Activated naive CD8-positive, alpha-beta T cell treated with anti-CD3 and anti-CD28 coated beads, Interleukin-2, amount 50 U/mL, for 24 hours (primary cell): ENCODE measurements at places on chromosomes 2 and 18.

DNA sequence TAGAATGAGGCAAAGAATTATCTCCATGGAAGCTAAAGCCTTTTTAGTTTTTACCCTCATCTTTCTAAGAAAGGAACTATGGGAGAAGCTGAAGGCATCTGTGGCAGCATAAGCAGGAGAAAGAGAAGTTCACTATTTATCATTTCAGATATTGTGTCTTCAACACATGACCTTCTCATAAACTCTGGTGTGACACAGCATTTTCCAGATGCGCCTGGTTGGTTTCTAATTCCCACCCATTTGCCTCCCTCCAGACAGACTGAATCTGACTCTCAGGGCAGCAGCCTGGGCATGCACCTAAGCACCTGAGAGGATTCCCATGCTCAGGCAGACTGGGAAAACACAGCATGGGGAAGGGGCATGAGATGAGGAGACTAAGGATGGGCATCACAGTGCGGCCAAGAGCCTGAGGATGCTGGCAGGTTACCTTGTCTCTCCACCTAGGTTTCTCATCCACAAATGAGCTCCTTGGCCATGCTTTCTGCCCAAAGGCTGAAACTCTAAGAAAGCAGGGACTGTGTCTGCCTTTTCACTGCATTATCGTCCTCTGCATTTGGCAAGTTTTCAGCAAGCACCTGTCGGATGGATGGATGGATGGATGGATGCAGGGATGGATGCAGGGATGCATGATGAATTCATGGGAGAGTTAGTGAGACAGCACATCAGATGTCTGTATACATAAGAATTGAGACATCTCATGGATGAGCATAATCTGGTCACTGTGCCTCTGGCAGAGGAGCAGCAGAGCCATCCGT lies 28.8 kb upstream of the SULT1C4 start:
- H3K27me3 ChIP-seq = peaks cover 11% of the 10 kb centered on the region
- H3K4me3 ChIP-seq = no peak overlapping the region
- H3K36me3 ChIP-seq = no peaks in the 10 kb centered on the region
- no peak overlapping the region for H3K27ac ChIP-seq

- no peak overlapping the region for H3K27ac ChIP-seq
- peaks cover 2% of the 10 kb centered on the region for H3K4me1 ChIP-seq
- no peaks in the 10 kb centered on the region for H3K27me3 ChIP-seq
- no peak overlapping the region for H3K4me3 ChIP-seq
Measured at GRCh38 chr2:29218550-29219125, 103.4 kb downstream of the CLIP4 start.

GRCh38 chr2:95306336-95306895 lies 9.3 kb downstream of the KCNIP3 start:
- no peak for DNase-seq
- H3K27me3 ChIP-seq = no peaks in the 10 kb centered on the region
- H3K36me3 ChIP-seq = no peaks in the 10 kb centered on the region
- H3K27ac ChIP-seq = no peak overlapping the region

GRCh38 chr2:208713066-208713745 lies 306.6 kb downstream of the PTH2R start:
- no peak for DNase-seq
- no peaks in the 10 kb centered on the region for H3K36me3 ChIP-seq
- no peak overlapping the region for H3K4me3 ChIP-seq
- no peak overlapping the region for H3K27ac ChIP-seq

- no peak overlapping the region for H3K4me3 ChIP-seq
- H3K27ac ChIP-seq = no peak overlapping the region
- no peak for DNase-seq
- H3K27me3 ChIP-seq = peaks cover 2% of the 10 kb centered on the region
- H3K4me1 ChIP-seq = no peaks in the 10 kb centered on the region
- H3K36me3 ChIP-seq = no peaks in the 10 kb centered on the region
Measured at GRCh38 chr2:239472235-239472775, 71.5 kb upstream of the HDAC4 start.

GRCh38 chr2:165256618-165257017 lies 17.4 kb downstream of the SCN2A start:
- H3K4me1 ChIP-seq = no peaks in the 10 kb centered on the region
- H3K27ac ChIP-seq = no peak overlapping the region
- no peak for DNase-seq

GRCh38 chr18:27583466-27583865 lies 398.4 kb upstream of the CHST9 start:
- no peak for DNase-seq
- no peak overlapping the region for H3K4me3 ChIP-seq
- H3K27ac ChIP-seq = no peak overlapping the region
- no peaks in the 10 kb centered on the region for H3K27me3 ChIP-seq
- H3K4me1 ChIP-seq = no peaks in the 10 kb centered on the region

- peaks cover 5% of the 10 kb centered on the region for H3K36me3 ChIP-seq
- no peak overlapping the region for H3K27ac ChIP-seq
- no peak for DNase-seq
- peaks cover 24% of the 10 kb centered on the region for H3K4me1 ChIP-seq
- H3K27me3 ChIP-seq = peaks cover 47% of the 10 kb centered on the region
Measured at GRCh38 chr2:181674461-181674860, 5.9 kb downstream of the NEUROD1 start.

GRCh38 chr2:69680001-69680675 lies 36.6 kb upstream of the AAK1 start:
- H3K4me3 ChIP-seq = no peak overlapping the region
- DNase-seq = no peak
- H3K36me3 ChIP-seq = no peaks in the 10 kb centered on the region
- no peaks in the 10 kb centered on the region for H3K27me3 ChIP-seq

GRCh38 chr2:33369191-33369590 lies 107.3 kb upstream of the RASGRP3 start:
- no peak overlapping the region for H3K4me3 ChIP-seq
- no peaks in the 10 kb centered on the region for H3K4me1 ChIP-seq
- no peak for DNase-seq
- peaks cover 2% of the 10 kb centered on the region for H3K27me3 ChIP-seq
- no peak overlapping the region for H3K27ac ChIP-seq

DNA sequence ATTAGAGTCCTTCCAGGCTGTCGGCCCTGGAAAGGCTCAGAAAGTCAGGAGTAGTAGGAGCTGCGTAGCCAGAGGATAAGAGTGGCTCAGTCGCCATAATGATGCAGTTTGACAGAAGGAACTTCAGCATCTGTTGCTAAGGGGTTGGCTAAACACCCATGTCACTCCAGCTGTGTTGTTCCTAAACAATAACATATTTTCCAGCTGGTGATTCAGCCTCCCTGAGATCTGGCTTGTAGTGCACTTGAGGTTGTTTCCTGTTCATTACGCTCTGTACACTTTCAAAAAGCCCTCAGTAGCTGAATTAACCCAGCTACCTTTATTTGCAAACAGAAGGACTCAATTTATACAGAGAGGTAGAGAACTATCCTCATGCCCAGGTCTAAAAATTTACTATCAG lies 39.7 kb upstream of the EPAS1 start:
- DNase-seq = no peak
- H3K36me3 ChIP-seq = no peaks in the 10 kb centered on the region
- H3K27ac ChIP-seq = no peak overlapping the region
- H3K4me3 ChIP-seq = no peak overlapping the region

DNA sequence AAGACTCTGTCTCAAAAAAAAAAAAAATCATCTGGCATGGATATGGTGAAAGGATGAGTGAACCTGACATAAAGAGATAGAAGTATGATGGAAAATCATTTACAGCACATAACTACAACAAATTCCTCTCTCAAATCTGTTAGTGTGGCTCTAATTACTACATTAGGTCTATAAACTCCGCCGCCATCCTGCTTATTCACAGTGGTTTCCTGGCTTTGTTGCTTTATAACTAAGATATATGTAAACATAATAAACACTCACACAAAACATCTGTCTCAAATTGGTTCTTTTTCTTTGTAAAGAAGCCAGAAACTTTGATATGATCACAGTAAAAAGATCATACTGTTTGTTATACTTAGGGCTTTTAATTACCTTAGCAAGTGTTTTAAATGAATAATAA lies 412.6 kb upstream of the FAM98A start:
- no peaks in the 10 kb centered on the region for H3K36me3 ChIP-seq
- H3K4me1 ChIP-seq = no peaks in the 10 kb centered on the region
- DNase-seq = no peak
- H3K4me3 ChIP-seq = no peak overlapping the region
- H3K27me3 ChIP-seq = peaks cover 3% of the 10 kb centered on the region
- H3K27ac ChIP-seq = no peak overlapping the region

DNA sequence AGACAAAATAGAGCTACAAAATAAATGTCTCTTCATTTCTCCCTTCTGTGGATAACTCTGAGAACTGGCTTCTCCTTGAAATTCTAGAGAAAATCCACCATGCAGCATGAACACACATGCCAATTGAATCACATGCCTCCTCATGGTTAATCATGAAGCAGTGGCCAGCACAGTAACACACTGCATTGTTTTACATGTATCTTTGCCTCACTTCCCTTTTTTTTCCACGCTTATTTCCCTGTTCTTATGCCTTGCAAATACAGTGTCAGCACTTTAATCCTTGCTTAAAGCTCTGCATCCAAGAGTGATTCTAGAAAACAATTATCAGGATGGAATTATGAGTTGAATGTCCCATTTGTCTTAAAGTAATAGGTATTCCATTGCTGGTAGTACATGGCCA lies 50.3 kb upstream of the ZBTB7C start:
- no peak overlapping the region for H3K27ac ChIP-seq
- peaks cover 19% of the 10 kb centered on the region for H3K4me1 ChIP-seq
- no peak overlapping the region for H3K4me3 ChIP-seq
- H3K27me3 ChIP-seq = peaks cover 48% of the 10 kb centered on the region
- no peaks in the 10 kb centered on the region for H3K36me3 ChIP-seq

DNA sequence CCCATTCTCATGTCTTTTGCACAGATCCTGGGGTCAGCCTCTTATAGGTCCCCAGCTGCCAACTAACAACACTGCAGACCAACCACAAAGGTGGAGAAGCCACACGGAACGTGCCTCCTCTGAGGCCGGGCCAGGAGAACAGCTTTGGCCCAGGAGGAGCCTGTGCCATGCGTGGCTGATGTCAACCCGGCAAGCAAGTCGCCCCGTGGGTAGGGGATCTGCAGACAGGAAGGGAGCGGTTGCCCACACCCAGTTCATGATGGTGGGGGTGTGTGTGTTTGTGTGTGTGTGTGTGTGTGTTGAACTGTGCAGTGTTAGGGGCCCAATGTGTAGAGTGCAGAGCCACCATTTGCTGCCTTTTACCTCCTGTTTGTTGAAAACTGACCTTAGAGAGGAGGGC lies 2.4 kb upstream of the CLEC4F start:
- no peak for DNase-seq
- H3K4me1 ChIP-seq = peaks cover 15% of the 10 kb centered on the region
- peaks cover 10% of the 10 kb centered on the region for H3K27me3 ChIP-seq
- no peaks in the 10 kb centered on the region for H3K36me3 ChIP-seq
- no peak overlapping the region for H3K4me3 ChIP-seq

DNA sequence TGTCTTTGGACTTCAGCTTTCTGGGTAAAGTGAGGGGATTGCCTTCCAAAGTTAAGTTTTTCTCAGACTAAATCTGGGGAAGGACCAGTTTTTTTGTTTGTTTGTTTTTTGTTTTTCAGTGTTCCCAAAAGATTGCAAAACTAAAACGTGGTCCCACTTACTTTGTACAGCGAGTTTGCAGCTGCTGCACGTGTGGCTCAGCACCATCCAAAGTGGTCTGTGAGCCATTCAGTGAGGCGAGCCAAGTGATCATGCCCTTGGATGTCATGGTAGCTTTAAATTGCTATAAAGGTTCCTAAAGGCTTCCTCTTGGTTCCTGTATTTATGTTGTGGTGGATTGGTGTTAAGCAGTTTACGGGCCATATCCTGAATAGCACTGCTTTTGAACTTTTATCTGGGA lies 23.0 kb downstream of the TET3 start:
- no peak for DNase-seq
- H3K36me3 ChIP-seq = peaks cover 10% of the 10 kb centered on the region
- no peaks in the 10 kb centered on the region for H3K27me3 ChIP-seq
- H3K4me1 ChIP-seq = peaks cover 44% of the 10 kb centered on the region
- no peak overlapping the region for H3K27ac ChIP-seq
